Stimulated activated CD4-positive, alpha-beta T cell treated with anti-CD3 and anti-CD28 coated beads, Interleukin-4, amount 100 ng/mL, for 48 hours (primary cell): ENCODE measurements at places on chromosomes 12 and 14.

DNA sequence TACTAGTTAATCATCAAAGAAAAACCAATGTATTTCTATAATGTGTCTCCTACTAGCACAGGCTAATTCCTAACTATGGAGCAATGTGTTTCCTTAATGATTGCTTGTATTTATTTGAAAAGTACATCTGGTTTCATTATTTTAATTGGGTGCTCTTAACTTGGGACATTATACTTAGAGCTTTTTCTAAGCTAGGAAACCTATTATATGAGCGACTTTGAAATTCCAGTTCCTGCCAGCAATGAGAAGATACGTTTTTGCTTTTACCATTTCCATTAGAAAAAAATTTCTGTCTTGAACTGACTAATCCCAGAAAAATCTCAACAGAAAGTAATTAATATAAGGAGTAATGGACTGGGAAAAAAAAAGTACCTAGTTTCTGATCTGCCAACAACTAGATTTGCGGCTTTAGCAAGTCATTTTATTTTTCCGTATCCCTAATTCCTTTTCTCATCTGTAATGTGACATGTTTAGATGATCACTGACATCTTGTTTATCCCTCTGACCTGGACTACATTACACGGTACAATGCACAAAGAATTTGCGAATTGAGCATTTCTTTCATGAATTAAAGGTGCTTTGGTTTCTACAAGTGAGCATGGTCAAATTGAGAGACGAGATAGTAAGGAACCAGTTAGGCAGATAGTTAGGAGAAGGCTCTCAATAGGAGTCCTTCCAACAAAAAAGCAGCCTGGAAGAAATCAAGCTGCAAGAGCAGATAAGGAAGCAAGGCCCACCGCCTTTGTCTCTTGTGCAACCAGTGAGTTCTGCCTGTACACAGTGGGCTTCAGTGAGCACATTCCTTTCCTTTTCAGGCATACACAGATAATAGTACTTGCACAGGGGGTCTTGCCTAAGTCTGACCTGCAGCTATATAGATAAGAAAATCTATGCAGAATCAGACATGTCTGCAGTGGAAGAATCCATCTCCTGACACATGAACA lies 1765.0 kb upstream of the FLRT2 start:
- no peak for DNase-seq

- DNase-seq, result peak; percentile 28
Observed at GRCh38 chr14:90274808-90275457, 18.6 kb downstream of the PSMC1 start.

DNA sequence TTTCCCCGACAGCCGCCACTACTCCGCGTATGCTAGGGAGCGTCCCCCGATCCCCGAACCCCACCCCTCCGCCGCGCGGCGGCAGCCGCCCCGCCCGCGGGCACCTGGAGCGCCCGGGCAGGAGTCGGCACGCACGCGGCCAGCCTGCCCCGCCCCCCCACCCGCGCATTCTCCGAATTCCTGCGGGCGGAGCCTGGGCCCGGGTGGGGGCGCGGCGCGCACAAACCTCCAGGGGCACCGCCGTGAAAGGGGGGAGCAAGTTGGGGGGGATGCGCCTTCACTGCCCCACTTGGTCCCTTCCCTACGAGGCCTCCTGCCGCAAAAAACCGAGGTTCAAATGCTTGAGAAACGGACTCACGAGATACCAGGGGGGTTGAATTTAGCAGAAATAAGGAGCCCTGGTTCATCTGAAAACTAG lies 1.7 kb downstream of the AJUBA start:
- DNase-seq, result peak; percentile 24

DNA sequence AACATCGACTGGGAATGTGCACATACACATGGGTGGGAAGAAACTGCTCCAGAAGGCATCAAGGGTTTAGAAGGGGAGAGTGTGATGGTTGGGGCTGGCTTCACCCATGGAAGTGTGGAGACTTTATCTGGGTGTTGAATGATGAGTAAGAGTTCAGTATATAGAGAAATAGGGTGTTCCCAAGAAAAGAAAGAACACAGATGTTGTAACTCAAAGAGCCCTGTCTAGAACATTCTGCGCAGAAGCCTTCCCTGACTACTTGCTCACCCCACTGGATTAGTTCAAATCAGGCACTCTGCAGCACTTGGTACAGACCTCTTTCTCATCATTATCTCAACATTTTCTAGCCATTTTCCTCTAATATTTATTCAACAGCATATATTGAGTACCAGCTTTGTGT lies 491.7 kb downstream of the SNAPC1 start:
- no peak for DNase-seq

GRCh38 chr12:108237272-108237671 lies 101.8 kb downstream of the CMKLR1 start:
- DNase-seq, result no peak

DNA sequence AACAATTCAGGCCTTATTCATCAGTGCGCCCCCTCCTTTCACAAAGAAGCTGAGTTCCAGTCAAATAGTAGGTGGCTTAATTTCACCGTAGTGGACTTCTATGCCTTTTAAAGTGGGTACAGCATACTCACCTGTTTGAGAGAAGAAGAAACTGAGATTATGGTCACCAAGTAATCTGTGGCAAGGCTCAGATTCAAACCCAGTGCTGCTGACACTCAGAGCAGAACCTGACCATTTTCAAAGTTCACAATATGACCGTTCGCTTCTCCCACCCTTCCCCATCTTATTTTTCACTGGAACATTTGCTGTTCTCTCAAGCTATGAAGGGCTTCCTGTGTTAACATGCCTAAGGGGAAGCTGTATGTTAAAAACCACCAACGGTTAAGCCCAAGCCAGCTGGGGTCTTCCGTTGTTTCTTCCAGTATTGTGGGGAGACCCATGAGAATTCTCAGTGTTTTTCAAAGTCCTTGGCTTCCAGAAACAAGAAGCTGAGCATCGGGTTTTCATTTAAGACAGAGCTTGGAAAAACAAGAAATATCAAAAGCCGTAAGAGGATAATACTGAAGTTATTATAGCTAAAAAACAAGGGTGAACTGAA lies 6.1 kb upstream of the PSMA6 start:
- DNase-seq, result no peak
